Activated CD4-positive, CD25-positive, alpha-beta regulatory T cell treated with anti-CD3 and anti-CD28 coated beads, Interleukin-2, amount 50 U/mL, for 16 hours (primary cell): ENCODE measurements at places on chromosomes 1 and 21.

DNA sequence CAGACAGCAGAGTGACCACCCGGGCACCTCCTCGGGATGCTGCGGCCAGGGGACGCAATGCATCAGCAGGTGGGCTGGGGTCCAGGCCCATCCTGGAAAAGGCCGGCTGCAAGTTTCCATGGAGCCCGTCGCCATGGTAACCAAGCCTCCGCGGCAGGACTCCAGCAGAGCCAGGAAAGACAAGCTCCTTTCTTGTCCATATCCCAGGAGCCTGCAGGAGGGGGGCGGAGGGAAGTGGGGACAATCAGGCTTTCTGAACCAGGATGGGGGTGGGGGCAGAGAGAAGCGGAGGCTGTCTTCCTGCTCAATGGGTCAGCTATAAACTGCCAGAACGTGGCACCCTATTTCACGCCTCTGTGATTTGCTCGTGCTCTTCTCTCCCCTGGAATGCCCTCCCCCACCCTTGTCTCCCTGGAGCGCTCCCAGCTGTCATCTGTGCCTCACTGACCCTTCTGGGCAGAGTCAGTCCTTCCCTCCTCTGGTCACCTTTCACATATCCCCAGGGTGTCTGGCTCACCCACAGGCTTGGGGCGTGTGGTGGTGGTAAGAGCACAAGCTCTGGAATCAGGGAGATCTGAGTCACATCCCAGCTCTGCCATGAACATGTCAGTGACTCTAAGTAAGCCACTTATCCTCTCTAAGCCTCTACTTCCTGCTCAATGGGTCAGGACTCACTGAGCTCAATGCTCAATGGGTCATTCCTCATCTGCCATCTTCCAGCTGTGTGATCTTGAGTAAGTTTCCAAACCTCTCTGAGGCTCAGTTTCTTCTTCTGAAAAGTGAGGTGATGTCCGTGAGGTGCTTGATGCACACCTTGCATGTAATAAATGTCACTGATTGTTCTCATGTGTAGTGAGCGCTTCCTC lies 58.9 kb upstream of the LAPTM5 start:
- no peak for DNase-seq

DNA sequence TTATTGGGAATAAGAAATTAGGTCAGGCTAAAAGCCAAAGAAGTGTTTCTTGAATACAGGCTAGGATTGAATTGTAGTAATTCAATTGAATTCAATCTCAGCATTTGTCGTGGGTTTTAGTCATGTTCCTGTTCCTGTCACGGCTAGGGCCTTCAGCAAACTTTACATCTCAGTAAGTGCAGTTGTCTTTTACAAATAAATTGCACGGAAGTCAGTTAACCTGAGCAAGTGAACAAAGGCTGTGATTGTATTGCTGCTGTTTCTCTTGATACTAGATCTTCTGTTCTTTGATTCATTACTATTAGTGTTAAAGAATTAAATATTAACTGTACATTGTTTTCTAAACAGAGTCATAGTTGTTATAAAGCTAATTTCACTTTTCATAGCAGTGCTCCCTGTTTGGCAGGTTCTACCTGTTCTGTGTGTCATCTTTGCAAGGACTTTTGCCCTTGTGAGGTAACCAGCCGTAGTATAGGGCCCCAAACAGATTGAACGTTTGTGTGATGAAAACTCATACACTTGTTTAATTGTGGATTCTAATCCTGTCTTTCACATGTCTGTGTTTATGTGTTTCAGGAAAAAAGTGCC lies 164.4 kb downstream of the EDEM3 start:
- DNase-seq, result no peak

DNA sequence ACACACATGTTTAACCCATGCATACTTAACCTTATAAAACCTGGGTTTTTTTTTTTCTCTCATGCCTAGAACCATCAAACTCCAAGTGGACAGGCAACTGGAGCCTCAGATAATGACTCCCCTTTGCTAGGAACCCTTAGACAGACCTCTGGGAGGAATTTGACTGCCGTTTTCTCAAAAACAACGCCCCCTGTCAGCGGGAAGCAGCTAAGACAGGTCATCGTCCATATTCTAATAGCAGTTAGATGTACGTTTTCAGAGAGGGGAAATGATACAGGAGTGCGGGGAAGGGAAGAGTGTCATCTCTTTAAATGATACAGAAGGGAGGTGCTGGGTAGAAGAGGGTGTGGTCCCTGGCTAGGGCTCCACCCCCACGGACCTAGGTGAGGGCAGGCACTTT lies 34.7 kb downstream of the LRRC3 start:
- DNase-seq, result no peak

DNA sequence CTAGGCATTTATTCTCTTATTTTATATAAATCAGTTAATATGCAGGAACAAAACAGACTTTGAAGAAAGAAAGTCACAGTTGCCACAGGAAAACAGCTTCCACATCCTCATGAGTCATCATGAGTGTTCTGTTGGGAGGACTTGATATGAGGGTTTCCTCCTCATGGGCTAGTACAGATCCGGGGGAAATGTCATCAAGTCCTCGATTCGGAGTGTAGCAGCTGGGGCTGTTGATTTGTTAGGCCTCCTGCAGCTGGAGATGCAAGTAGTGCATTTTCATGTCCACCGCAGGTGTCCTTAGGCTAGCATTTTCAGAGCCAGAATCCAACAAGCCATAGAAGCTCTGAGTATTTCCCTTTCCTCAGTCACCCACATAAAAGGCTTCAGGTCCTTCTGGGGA lies 36.7 kb downstream of the ADAM30 start:
- DNase-seq, result no peak

DNA sequence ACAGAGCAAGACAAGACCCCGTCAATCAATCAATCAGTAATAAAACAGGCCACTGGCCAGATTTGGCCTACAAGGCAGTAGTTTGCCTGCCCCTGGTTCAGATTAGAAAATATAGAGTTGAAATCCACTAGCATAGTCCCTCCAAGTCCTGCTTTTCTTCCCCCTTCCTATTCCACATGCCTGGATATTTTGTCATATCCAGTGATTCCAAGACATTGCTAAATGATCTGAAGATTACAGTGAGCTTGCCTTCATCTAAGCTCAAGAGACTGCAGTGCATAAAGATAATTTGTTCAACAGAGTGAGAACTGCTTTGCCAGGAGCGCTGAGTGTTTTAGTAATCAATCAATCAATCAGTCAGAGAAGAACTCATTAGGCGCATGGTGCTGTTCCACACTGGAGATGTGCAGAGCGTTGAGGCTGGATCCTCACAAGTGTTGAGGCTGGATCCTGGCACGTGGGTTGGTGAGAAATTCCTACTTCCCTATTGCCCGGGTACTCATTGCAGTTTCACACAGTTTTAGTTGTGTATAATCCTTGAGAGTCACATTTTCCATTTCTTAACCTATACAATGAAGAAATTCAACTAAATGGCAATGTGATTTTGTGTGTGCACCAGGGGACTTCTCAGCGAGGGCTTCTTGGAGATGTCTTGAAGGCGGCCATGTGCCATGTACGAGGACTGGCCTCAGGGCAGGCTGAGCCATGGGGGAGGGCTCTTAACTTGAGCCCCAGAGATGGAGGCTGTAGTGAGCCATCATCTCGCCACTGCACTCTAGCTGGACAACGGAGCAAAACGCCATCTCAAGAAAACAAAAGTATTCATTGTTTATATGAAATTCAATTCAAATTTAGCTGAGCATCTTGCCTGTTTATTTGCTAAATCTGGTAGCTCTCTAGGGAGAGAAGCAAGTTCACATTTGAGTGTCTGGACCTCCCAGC lies 76.3 kb downstream of the TOMM20 start:
- DNase-seq, result no peak

DNA sequence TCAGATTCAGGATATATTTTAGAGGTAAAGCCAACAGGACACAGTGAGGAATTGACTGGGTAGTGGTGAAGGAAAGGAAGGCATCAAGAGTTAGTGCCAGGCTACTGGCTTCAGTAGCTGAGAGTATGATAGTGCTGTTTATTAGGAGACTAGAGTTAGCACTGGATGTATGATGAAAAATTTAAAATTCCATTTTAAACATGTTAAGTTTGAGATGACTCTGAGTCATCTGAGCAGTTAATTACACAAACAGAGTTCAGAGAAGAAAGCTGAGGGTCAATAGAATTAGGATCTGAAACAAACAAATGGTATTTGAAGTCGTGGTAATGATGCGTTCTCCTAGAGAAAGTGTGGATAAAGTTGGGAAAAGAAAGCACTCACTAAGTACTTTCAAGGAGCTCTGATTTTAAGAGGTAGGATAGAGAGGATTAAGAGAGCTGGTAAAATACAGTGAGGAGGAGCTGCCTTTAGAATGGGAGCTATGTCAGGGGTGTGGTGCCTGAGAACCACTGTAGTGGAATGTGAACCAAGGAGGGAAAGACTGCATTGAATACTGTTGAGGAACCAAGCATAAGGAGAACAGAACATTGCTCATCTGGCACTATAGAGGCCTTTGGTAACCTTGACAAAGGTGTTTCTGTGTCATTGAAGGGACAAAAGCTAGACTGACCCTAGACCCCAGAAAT lies 21.7 kb upstream of the SHCBP1L start:
- DNase-seq, result no peak

GRCh38 chr1:20429296-20429695 lies 56.7 kb downstream of the CAMK2N1 start:
- DNase-seq, result no peak

DNA sequence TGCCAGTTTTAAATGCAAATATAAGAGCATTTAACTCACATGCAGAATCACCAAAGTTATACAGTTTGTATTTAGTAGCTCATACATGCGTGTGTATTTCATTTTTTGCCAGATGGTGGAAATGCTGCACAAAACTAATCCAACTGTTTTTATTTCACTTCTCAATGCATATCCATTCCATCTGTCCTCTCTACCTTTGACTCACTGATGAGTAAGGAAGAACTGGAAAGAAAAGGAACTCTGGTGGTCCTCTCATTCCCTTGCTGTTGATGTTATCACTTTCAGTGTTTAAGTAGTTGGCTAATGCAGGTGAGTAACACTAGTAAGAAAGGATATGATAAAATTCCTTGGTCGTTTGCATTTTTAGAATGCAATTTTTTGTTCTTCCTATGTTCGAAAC lies 5.7 kb upstream of the SLC1A7 start:
- no peak for DNase-seq

DNA sequence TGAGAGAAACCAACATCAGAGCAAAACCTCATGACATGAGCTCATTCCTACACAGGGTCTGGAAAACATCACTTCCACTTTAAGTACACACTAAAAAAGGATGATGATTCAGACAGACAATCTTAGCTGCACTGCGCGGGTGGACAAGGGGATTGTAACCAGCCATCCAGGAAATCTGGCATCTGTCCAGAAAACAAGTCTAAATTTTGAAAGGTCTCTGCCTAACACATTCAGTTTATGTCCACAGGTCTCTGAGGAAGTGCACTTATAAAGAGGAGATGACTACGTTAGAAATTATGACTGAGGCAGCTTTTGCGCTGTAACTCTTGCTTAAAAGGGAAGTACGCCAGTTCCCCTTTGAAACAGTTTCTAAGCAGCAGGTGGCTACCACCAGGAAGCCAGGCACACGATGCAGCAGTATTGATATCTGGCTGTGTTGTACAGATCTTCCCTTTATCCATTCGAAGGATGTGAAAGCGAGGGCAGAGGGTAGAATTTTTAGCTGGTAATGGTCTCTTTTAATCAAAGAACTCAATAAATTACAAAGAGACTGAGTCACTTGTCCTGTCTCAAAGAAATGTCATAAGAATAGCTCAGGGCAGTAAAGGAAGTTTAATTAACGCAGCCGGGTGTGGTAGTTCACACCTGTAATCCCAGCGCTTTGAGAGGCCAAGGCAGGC lies 128.0 kb downstream of the SETD4 start:
- DNase-seq, result no peak

DNA sequence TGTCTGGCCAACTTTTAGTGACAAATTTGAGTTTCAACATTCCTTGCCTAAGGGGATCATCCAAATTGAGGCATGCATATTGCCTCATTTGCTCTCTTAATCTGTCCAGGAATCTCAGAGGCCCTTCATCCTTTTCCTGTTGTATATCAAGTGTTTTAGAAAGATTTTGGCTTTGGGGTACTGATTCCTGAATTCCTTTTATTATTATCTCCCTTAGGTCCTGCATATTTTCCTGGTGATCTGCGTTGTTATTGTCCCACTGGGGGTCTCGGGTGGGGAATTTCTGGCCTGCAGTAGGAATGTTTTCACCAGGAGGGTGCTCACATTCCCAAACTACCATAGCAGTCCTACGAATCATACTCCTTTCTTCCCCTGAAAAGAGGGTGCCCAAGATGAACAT lies 4.4 kb upstream of the AADACL3 start:
- no peak for DNase-seq

DNA sequence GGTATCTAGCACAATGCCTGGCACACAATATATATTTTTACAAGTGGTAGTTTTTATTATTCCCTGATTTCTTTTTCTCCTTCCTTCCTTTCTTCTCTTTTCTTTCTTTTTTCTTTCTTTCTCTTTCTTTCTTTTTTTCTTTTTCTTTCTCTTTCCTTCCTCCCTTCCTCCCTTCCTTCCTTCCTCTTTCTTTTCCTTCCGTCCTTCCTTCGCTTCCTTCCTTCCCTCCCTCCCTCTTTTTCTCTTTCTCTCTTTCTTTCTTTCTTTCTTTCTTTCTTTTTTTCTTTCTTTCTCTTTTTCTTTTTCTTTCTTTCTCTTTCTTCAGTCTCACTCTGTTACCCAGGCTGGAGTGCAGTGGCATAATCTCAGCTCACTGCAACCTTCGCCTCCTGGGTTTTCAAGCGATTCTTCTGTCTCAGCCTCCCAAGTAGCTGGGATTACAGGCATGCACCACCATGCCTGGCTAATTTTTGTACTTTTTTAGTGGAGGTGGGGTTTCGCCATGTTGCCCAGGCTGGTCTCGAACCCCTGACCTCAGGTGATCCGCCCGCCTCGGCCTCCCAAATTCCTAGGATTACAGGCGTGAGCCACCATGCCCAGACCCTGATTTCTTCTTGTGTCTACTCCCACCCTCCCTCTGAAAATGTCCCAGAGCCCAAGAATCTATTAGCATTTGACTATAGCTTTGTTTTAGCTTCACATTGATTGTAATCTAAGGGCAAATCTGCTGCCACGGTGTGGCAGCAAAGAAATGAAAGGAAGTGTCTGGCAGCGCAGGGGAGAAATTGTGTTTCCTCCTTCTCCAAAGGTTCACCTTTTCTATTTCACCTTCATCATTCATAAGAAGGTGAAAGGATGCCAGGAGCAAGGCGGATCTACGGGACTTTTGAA lies 19.9 kb upstream of the ABCB10 start:
- DNase-seq, result no peak
